Mucosa of descending colon (tissue), 3 donors: ENCODE measurements at places on chromosomes 3 and 15. TPM values are rescaled to one million over a fixed set of nuclear protein-coding genes. Genes with fewer than 3 reads are reported as not detected.

- DNase-seq, result no peak
These were observed 42.0 kb downstream of the MKRN2 start for GRCh38 chr3:12598890-12599289.

DNA sequence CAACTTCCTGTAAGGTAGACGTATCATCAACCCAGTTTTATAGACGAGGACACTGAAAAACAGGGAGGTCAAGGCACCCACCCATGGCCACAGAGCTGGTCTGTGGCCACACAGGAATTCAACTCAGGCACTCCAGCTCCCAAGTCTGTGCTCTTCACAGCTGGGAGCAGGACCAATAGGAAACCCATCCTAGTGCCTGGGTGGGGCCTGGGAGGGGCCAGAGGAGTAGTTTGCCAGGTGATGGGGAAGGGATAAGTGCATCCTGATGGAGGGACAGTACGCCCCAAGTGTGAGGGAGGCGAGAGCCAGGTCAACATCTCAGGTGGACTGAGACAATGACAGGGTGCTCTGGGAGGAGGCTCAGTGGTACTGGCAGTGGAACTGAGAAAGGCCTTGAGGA, 22.0 kb downstream of the KIF9 start:
- DNase-seq, result no peak

DNA sequence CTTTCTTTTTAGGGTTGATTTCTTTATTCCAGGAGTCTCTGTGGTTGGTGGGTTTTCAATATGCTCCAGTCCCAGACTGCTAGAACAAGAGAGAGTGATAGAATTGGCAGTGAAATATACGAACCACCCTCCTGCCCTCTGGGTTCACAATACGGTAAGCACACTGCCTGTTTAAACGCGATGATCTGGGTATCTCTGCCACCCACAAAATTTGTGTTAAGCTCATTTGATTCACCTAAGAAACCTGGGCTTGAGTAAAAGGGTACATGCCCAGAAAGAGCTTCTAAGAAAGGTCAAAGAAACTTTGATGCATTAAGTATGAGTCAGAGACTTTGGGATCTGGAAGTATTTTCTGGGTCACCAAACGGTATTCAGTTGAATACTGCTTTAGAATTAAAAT, 29.8 kb downstream of the OXNAD1 start:
- no peak for DNase-seq

GRCh38 chr15:101266034-101266433, 11.3 kb downstream of the SELENOS start:
- DNase-seq, result no peak

The UBAP1L gene
- 2.0 TPM for total RNA-seq

DNA sequence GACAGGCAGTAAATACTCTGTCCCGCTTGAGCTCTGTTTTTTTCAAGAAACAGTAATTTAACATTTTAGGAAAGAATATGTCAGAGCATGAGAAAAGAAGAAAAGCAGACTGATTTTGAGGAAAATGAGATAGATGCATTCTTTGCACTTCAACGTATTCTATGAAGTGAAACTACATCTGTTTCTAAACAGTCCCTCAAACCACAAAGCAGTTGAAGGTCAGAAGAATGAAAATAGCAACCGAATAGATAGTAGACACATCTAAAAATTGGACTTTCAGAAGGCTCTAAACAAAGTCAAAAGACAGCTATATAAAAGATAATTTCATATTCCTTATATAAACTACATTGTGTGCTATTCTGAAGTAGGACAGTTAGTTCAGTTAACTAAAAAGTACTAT, 172.6 kb upstream of the LRRC3B start:
- no peak for DNase-seq

DNA sequence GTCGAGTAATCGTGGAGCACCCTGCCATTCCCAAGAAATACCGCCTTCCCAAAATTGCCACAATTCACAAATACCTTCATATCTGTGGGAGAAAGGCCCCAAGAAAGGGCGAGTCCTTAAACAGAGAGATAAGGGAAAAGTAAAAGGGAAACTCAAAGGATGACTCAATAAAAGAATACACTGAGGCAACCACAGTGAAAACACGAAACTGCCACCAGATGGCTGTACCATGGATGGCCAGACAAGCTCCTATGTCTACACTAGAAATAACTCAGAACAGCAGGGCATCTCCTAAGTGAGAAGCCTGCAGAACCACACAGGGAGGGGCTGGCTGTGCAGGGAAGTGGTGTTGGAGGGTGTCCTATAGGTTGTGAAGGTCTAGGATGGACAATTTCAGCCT, 25.0 kb downstream of the SRGAP3 start:
- DNase-seq, result no peak

The LDHAL6B gene
- not detected for total RNA-seq
